ENCODE measurements at places on chromosomes 4 and X.

GRCh38 chrX:15820106-15821073, 30.1 kb downstream of the ZRSR2 start:
- DNase-seq: no peak

DNA sequence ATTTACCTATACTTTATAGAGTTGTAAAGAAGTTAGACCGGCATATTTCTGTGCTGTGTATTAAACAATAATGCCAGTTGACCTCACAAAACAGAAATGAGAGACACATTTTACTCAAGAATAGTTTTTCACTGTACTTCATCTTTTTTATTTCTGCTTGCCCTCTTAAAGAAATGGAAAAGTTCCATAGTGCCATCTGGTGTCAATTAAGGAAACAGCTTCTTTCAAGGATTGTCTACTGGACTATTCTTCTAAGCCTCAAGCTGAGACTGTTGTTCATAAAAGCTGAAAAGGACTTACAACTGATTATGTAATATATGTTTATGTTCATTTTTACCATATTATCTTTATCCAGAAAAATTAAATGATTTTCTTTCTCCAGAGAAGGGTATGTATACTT, 1523.7 kb downstream of the ARAP2 start:
- no peak for DNase-seq

- DNase-seq: no peak
Observed at GRCh38 chr4:8238036-8238511, 31.5 kb upstream of the HTRA3 start.

DNA sequence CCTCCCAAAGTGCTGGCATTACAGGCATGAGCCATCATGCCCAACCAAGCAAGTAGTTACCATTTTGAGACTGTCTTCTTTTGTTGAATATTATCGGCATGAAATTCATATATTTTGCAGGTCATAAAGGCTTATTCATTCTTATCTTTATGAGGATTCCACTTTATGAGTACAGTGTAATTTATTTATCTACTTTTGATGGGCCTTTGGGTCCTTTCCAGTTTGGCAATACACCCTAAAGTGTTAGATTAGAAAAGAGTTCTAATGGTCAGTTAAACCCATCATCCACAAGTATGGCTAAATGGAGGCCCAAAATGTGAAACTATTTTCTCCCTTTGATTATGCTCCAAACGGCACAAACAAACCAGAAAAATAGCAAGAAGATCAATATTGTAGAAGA, 10.9 kb upstream of the ABCG2 start:
- DNase-seq: no peak

- DNase-seq: no peak
Observed at GRCh38 chr4:88008743-88009171, 1.3 kb downstream of the PKD2 start.

- DNase-seq: no peak
Observed at GRCh38 chr4:108742451-108743420, 20.1 kb downstream of the ETNPPL start.

DNA sequence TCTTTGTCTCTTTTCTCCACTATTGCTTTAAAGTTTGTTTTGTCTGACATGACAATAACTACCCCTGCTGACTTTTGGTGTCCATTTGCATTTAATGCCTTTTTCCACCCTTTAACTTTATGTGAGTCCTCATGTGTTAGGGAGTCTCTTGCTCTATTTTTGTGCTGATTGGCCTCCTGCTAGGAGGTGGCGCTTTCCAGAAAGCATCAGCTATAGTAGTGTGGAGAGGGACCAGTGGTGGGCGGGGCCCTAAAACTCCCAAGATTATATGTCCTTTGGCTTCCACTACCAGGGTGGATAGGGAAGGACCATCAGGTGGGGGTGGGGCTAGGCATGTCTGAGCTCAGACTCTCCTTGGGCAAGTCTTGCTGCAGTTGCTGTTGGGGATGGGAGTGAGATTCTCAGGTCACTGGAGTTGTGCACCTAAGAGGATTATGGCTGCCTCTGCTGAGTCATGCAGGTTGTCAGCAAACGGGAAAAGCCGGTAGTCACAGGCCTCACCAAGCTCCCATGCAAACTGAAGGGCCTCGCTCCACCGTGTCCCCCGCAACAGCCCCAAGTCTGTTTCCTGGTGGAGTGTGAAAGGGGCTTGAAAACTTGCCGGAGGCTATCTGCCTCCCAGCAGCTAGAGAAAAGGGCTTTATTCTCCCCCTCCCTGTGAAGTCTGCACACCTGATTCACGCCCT, 156.3 kb downstream of the CPEB2 start:
- DNase-seq: no peak

DNA sequence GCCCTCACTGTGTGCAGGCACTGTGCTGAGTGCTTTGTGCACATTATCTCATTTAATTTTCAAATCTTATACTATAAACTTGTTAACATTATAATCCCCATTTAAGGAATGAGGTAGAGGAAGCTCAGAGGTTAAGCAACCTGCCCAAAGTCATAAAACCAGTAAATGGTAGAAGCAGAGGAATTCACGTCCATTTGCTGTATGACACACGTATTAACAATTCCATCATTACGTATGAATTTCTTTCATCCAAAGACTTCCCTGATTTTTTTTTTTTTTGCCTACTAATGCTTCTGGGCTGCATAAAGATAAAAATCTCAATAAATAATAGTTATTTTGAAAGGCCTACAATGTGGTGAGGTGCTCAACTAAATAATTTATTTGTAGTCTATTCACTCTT, 64.5 kb upstream of the H2AZ1 start:
- DNase-seq: no peak

- DNase-seq: no peak
Observed at GRCh38 chr4:174215057-174215456, 68.4 kb downstream of the FBXO8 start.

GRCh38 chr4:153646978-153647377, 37.1 kb upstream of the TLR2 start:
- no peak for DNase-seq

DNA sequence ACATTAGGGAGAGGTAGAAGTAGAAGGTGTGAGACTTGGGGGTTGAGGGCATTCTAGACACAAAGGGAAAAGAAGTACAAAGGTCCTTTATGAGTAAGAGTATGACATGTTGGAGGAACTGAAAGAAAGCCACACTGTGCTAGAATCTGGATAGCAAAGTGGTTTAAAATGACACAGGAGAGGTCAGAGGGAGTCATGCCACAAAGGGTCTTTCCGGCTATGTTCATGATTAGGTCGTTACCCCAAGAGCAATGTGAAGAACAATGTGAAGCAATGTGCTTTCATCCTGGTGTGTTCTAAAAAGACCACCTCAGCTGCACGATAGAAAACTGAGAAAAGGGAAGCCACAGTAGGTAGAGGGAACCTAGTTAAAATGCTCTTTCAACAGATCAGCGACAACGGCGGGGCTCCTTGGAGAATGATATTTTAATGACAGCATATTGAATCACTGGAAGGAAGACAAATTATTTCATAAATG, 29.2 kb downstream of the SMIM14 start:
- DNase-seq: no peak
